AG09309 (cell line): ENCODE measurements at places on chromosomes 16 and 17.
A peak's percentile ranks its signal among the peaks of the same experiment; 100 is the strongest.

- no peak for DNase-seq
Measured at GRCh38 chr17:11996722-11997146, 541 bp downstream of the ZNF18 start.

GRCh38 chr17:45689451-45689850, 94.7 kb upstream of the CRHR1 start:
- no peak for DNase-seq

DNA sequence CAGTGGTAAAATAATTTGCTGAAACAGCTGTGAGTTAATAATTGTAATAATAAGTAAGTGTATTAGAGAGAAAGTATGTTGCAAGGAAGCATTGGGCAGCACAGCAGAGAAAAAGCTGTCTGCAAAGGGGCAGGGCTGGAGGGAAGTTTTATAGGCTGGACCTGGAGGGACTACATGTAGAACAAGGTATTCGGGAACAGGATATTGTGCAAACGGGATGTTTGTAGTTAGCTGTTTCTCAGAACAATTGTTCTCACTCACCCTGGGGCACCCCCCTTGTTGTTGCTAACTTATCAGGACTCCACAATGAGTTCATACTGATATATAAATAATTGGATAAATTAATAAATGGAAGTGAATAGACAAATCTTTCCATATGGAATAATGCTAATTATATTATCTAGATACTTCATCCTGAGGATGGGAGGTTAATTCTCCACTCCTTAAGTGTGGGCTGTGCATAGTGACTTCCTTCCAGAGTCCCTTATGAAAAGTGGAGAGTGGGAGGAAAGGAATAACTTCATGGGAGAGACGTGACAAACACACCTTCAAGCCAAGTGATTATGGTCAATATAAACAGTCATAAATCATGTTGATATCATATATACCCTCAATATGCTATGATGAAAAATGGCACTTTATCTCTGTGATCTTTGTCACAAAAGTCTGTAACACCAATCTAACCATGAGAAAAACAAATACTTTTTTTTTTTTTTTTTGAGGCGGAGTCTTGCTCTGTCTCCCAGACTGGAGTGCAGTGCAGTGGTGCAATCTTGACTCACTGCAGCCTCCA, 85.4 kb downstream of the PPM1E start:
- DNase-seq, result no peak

DNA sequence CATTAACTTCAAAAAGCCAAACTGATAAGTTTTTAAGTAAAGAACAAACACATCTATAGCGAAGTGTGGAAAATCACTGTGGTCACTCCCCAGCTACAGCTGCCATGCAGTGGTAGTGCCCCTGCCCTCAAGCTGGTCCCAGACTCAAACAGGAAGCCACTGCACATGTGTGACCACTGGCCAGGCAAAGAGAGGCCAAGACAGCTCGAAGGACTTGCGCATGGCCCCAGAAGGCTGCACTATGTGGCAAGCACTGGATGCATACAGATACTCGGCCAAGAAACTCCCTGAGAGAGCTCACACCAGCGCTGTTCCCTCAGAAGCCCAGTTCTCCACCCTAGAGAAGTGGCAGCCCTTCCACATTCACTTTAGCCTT, 82.4 kb downstream of the ANKRD11 start:
- DNase-seq, result no peak

GRCh38 chr16:80804526-80805383, at the start of gene CDYL2:
Gene CDYL2, minus strand, starts transcription at chr16:80804598. Its CDS starts 425 bp downstream, at chr16:80804173.
- DNase-seq, result no peak

- DNase-seq, result no peak
Measured at GRCh38 chr16:14268073-14268472, 197.0 kb downstream of the MRTFB start.

- no peak for DNase-seq
Measured at GRCh38 chr16:51180719-51181502, 29.8 kb upstream of the SALL1 start.

DNA sequence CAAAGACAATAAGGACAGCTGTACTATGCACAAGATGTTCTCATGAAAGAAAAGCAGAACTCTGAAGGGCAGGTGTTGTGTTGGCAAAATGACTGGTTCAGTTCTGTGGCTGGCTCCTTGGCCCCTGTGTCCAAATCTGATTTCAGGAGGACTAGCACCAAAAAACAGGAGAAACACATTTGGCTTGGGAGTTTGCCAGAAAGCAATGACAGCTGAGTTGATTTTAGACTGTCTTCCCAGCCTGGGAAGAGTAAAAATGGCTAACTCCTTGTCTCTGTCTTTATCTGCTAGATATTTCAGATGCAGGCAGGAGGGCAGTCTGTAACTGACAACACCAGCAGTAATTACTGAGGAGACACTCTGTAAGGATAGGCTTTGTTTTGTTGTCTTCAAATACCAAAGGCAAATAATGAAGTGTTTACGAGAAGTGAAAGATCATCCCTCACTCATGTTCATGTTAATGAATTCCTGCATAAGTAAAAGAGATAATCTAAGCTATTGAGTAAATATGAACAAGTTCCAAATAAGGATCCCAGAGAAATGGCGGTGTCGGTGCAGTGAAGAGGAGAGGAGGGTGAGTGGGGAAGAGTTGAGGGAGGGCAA, 989.0 kb downstream of the CDH11 start:
- no peak for DNase-seq

DNA sequence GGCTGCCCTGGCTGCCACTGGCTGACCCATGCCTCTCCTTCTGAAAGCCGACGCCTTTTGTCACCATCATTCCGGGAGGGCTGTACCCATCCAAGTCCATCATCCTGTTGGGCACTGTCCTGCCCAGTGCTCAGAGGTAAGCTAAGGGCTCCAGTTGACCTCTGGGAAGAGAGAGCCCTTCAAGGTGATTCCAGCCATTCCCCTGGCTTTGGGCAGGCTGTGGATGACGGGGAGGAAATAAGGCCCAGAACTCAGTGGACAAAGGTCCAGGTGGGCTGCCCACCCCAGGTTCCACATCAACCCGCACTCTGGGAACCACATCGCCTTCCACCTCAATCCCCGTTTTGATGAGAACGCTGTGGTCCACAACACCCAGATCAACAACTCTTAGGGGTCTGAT, 45.8 kb downstream of the NOS2 start:
- DNase-seq, result no peak

GRCh38 chr16:73385696-73386095, 337.8 kb upstream of the ZFHX3 start:
- DNase-seq, result no peak

GRCh38 chr17:6551869-6552531, 4.4 kb downstream of the PITPNM3 start:
- no peak for DNase-seq

DNA sequence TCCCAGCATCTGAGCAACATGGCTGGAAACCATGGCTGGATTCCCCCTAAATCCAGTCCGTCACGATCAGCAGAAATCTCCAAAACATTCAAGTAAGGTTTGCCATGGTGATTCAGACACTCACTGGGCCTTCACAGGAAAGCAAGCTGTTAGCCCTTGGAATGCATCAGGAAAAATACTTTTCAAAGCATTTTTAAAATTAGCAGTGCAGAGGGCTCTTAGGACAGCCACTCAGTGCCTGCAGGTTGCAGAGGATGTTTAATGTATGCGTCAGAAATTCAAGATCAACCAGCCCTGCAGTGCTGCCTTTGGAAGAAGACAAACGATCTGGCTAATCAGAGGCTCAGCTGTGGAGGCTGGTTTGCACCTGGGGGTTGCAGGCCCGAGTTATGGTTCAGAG, 50.3 kb downstream of the FOXL1 start:
- no peak for DNase-seq

DNA sequence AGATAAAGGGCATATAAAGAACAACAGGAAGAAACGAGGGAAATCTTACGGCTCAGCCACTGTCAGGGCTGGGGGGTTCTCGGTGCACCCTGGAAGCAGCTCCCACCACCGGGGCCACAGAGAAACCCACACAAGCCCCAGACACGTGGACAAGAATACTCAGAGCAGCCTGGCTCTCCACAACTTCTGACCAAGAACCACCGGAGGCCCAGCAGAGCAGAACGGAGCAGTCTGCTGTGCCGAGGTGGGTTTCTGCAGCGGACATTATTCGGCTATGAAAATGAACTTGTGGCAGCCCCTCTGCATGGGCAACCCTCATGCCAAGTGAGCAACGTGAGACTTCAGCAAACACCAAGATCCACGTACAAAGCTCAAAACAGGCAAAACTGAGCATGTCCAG, 6.8 kb downstream of the DNASE1 start:
- no peak for DNase-seq

- DNase-seq, result no peak
Measured at GRCh38 chr17:37792787-37793186, 47.9 kb upstream of the HNF1B start.

DNA sequence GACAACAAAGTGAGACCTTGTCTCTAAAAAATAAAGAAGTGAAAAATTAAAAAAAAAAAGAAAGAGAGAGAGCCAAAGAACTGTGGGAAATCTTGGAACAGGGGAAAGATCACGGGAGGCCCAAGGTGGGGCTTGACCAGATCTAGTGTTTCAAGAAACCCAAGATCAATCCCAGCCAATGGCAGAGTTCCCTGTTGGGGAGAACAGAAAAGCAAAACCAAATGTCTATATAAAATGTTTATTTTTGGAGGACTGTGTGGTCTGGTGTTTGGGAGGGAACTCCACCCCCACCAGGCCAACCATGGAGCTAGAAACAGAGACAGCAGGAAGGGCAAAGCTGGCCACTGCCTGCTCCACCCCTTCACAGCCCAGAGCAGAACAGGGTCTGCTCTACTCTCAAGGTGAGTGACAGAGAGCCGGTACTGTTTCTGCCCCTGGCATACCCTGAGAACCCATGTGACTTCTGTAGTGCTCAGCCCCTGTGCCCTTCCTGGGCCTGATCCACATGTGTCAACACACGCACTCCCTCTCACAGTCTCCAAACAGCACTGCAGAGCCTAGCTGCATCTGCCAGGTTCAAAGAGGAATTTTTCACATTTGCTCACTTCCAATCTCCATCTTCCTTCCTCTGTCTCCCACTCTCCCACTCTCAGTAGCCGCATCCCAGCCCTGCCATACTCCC, 3.7 kb downstream of the TMEM101 start:
- peak; percentile 32 for DNase-seq

- no peak for DNase-seq
Measured at GRCh38 chr16:28511801-28512789, 5.5 kb upstream of the IL27 start.

DNA sequence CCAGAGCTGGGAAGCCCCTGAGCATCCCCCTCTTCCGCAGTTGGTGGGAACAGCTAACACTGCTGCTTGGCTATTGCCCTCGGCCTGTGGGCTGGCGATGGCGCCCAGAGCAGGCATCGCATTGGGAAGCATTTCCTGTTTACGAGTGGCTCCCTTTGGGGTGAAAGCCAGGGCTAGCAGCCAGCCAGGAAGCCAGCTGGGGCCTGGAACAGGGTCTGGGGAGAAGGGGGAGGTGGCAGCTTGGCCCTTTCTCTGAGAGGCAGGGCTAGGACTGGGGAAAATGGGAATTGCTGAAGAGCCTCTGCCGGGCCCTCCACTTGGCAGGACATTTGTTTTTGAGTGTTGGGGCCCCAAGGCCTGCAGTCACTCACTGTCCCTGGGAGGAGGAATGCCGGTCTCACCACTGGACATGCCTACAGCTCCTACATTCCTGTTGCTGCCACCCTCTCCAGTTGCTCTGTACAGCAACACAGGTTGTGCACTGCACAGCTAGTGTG, 2.4 kb upstream of the MTSS2 start:
- no peak for DNase-seq

- no peak for DNase-seq
Measured at GRCh38 chr16:53428681-53429080, 5.6 kb upstream of the RBL2 start.

DNA sequence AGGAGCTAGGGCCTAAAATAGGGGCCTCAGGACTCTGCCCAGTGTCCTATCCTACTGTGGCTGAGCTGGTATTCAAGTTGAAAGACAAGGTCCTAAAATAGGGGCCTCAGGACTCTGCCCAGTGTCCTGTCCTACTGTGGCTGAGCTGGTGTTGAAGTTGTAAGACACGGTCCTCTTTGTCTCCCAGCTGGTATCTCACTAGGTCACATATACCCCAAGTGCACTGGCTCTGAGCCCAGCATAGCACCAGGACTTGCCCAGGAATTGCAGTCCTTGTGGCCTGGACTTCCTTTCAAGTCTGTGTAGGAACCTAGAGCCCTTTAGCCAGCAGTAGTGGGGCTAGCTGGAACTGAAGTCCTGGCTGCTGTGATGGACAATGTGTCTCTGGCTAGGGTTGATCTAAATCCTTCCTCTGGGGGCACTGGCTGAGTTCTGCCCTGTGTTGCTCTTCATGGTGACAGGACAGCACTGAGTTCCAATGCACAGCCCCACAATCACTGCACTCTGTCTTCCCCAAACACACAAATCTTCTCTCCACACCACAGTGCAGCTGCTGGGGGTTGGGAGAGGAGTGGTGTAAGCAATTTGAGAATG, 260.5 kb downstream of the HAPSTR1 start:
- no peak for DNase-seq

DNA sequence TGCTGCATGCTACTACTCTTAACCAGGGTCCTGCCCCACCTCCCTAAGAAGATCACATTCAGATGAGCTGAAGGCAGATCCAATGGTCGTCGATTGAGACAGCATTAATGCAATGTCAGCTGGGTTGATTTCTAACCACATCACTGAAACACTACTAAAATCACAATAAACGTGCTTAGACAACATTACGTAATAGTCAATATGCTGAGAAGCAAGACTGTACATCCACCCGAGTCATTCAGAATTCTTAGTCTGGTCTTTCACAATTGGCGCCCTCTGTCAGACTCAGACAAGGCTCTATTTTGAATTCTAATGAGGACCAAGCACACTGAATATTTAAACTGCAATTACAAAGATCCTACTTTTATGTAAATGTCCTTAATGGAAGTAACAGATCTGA, 205.2 kb downstream of the STX8 start:
- no peak for DNase-seq

- no peak for DNase-seq
Measured at GRCh38 chr17:304461-304860, 48.1 kb downstream of the RPH3AL start.

- DNase-seq, result peak; percentile 41
Measured at GRCh38 chr17:17613708-17614114, 22.2 kb upstream of the PEMT start.

- no peak for DNase-seq
Measured at GRCh38 chr16:88775825-88776224, 9.2 kb downstream of the PIEZO1 start.

DNA sequence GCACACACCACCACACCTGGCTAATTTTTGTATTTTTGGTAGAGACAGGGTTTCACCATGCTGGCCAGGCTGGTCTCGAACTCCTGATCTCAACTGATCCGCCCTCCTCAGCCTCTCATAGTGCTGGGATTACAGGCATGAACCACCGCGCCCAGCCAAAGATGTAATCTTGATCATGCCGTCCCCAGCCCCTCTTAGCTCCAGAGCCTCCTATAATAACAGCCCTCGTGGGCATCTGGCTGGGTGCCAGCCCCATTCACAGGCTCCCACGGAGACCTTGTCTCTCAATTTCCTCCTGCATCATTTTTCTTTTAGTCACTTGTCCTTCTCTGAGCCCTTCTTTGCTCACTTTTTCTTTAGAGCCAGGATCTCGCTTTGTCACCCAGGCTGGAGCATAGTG, 94.2 kb downstream of the KATNIP start:
- DNase-seq, result no peak
